ENCODE measurements at places on chromosomes 1 and 21.

- DNase-seq, result no peak
Measured at GRCh38 chr1:119159111-119159510, 18.7 kb upstream of the WARS2 start.

GRCh38 chr1:84871181-84871580 is 21.8 kb downstream of the LPAR3 start:
- no peak for DNase-seq

- no peak for DNase-seq
Measured at GRCh38 chr1:206469411-206469932, 804 bp upstream of the IKBKE start.

DNA sequence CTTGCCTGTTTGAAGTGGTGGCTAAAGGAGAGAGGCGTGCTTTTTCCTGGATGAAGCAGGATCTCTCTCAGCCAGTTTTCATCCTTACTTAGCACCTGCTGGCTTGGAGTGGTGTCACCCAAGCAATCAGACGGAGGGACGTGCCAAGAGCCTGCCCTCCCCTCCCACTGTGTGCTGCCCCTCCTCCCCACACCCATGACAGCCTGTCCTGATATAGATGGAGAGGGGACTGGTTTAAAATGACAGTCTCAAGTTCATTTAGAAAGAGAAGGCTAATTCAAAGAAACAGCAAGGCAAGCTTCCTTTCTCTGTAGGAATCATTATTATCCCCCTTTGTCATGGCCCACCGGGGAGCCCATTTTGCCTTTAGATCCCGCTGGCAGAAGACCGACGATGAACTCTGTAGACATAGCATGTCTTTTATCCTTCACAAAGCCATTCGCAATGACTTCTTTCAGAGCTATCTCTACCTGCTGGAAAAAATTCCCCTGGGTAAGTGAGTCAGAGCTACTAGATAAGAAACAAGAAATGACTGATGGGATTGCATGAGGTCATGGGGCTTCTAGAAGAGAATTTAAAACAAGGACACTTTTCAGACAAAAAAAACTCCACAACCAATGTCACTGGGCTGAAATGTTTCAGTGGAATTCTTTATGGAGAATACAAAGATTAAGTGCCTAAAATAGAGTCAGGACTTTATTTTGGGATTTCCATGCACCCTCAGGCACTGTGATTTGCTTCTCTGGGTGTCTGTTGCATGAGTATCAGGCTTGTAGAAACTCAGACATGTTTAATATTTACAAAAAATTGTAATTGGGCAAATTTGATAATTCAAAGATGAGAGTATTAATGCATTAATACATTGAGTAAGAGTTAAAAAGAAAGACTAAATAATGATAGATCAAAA is at the start of gene NTMT2:
Gene NTMT2 (plus strand): TSS at position 190 of the 907 bp plus-strand sequence. CDS start 149 bp downstream, at position 339.
- no peak for DNase-seq

GRCh38 chr1:220012259-220012658 is 34.0 kb downstream of the EPRS1 start:
- DNase-seq, result no peak

GRCh38 chr1:33080373-33080772 is 580 bp upstream of the AZIN2 start:
- no peak for DNase-seq

DNA sequence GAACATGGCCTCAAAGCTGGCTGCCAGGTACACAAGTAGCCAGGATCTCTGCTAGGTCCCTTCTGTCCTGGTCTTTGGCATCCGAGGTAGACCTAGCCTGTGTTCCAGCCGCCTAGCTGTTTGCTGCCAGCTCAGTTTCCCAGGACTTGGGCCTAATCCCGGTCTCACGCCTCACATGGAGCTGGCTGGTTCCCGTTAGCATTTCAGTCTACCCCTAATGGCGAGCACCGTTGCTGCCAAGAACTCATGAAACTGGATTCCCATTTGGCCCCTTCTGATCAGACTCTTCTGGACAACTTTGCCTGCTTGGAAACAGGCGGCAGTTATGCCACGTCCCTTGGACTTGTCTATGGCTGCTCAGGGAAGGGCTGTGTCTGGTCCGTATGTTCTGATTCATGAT is 26.2 kb upstream of the HHAT start:
- no peak for DNase-seq

DNA sequence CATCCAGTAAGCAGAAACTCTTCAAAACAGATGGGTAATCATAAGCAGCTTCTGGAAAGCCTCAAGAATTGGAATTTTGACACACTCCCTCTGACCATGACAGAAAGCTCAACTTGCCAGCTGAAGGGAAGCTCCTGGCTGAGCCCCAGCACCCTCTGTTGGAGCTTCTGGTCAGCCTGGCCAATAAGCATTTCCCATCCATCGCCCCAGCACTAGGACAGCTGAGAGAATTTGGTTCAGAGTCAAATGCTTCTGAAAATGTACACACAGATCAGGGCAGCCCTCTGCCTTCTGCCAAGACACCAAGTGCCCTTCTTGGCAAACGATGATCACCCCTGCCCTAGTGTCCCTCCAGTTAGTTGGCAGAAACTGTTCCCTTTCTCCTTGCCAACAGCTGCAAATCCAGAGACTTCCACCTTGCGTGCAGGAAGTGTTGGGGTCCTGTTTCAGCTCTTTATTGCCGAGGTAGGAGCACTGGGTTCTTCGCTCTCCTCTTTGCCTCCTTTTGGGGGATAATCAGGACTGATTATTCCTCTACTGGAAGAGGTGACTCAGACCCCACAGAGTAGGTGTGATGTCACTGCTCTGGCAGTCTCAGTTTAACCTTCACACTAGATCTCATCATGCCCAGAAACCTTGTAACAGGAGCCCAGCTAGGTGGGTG is 11.9 kb downstream of the PIGV start:
- DNase-seq, result no peak

DNA sequence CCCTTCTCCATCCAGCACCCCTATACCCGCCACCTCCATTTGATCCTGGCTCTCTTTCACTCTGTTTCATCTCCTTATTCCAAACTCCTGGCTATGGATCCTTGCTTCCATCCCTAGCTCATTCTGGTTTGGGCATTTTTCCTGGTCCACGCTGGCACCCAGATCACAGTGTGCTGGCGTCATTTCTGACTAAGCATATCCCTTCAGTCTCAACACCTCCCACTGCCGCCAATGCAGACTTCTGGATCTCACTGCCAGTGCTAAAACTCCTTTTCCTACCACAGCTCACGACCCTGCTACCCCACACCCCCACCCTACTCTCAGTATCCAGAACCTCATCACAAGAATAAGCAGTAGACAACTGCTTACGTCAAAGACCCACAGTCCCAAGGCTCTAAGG is 16.3 kb downstream of the SEC16B start:
- DNase-seq, result no peak

GRCh38 chr1:55117941-55118340 is 78.6 kb downstream of the PCSK9 start:
- no peak for DNase-seq

DNA sequence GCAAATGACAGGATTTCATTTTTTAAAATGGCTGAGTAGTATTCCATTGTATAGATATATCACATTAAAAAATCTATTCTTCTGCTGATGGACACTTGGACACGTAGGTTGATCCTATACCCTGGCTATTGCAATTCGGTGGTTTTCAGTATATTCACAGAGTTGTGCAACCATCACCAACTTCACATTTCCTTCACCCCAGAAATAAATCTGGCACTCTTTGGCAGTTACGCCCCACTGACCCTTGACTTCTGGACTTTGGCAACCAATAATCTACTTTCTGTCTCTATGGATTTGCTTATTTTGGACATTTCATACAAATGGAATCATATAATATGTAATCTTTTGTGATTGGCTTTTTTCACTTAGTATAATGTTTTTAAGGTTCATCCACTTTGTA is 35.9 kb downstream of the MAP3K7CL start:
- DNase-seq, result no peak

DNA sequence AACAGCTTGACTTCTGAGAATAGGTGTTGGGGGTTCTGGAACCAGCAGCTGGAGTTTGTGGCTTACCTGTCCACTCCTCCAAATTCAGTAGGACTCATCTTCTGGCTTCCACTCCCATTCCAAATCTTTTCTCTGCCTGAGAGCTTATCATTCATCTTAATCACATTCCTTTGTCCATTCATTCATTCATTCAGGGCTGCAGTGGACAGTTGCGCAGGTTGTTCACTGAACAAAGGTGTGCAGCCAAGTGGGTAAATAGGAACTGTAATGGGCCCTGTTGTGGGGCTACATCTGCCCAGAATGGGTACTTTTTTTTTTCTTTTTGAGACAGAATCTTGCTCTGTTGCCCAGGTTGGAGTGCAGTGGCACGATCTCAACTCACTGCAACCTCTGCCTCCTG is 3.4 kb upstream of the HSPG2 start:
- no peak for DNase-seq

DNA sequence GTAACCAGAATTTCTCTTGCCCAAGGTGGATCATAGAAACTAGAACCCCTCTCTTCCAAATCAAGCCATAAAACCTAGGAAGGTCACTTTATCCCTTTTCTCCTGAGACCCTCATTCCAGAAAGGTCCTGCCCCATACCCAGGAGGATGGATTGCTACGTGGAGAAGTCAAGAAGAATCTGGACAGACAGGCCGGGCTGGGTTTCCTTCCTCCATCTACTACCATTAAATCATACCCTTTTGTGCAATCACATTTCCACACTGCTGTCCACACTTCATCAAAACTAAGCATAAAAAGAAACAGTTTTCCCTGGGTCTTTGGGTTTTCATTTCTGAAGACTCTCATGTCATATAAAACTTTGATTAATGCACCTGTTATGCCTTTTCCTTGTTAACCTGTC is 65.4 kb downstream of the C21orf91 start:
- no peak for DNase-seq

DNA sequence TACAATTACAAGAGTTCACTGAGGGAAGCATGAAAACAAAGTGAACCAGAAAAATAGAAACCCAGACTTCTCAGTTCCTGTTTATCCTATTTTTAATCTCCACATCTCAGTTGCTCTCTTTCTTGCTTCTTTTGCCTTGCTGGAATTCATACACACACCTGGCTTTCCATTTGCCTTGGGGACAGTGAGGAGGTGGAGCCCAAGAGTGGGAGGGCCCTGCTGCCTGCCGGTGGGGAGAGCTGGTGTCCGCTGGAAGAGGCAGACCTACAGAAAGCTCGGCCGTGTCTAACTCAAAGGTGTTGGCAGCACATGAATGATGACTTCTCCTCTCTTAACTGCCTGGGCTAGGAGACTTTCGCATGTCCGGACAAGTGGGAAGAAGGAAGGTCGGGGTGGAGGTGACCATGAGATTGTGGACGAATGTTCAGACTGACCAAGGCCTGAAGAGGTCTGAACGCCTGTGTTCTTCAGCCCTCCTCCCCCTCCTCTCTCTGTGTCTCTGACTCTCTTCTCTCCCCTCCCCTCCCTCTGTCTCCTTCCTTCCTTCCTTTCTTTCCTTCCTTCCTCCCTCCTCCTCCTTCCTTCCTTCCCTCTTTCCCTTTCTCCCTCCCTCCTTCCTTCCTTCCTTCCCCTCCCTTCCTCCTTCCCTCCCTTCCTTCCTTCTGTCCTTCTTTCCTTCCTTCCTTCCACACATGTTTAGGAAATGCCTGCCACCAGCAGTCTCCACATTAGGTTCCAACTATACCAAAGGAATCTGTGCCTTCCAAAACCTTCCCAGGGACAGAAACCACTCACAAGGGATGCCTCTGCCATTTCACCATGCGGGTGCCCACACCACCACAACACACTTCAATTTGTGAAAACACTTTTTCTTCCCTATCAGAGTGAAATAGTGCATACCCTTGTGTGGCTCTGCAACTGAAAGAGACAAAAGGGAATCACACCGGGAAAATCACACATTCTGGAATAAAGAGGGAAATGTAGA is 157.3 kb upstream of the RUNX1 start:
- no peak for DNase-seq

DNA sequence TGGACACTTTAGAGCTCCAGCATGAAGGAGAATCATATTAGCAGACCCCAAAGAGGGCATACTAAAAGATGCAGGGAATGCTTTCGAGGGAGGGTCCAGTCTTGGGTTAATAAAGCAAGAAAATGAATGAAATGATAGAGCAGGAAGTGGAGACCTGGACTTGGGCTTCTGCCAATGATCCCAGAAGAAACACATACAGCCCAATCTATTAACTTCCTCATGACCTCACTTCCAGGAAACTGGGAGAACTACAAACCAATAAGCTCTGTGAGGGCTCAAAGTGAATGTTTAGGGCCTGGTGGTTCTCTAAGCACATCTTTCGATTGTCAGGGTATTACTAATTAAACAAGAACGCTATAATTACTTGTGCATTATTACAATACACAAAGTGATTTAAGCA is 53.6 kb upstream of the SSX2IP start:
- no peak for DNase-seq

- no peak for DNase-seq
Measured at GRCh38 chr1:227736814-227737432, 1.7 kb downstream of the SNAP47 start.

DNA sequence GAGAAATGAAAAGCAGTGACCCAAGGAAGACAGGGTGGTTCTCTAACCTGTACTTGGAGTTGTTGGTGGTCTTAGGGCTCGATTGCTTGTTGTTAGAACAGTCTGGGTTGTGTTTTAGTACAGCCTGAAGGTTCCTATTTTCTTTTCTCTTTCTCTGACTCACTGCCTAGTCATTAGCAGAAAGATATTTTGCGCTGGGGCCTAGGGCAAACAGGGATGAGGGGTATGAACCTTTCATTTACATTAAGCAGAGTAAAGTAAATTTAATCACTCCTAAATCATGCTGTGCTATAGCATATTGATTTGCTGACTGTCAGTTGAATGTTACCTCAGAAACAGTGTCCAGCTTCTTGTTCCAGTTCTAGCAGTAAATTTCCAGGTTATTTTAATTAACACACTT is 197.2 kb downstream of the RWDD3 start:
- DNase-seq, result no peak

GRCh38 chr1:66275083-66275482 is 258.9 kb upstream of the SGIP1 start:
- DNase-seq, result no peak

DNA sequence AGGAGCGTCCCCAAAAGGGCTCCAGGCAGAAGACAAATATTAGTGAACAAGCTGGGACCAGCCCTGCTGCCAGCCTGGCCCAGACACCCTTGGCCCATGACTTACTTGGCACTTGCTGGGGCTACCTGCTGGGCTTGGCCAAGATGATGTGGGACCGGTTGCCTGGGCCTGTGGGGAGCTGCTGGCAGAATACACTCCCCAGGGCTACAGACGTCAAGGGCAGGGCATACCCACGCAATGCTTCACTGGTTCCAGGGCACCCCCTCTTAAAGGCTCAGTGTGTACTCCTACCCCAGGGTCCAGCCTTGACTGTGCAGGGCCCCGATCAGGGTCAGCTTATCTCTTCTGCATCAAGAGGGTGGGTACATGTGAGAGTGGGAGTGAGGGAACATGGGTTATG is 106.5 kb upstream of the SLC2A1 start:
- no peak for DNase-seq
